ENCODE measurements at places on chromosomes 11 and 22.

DNA sequence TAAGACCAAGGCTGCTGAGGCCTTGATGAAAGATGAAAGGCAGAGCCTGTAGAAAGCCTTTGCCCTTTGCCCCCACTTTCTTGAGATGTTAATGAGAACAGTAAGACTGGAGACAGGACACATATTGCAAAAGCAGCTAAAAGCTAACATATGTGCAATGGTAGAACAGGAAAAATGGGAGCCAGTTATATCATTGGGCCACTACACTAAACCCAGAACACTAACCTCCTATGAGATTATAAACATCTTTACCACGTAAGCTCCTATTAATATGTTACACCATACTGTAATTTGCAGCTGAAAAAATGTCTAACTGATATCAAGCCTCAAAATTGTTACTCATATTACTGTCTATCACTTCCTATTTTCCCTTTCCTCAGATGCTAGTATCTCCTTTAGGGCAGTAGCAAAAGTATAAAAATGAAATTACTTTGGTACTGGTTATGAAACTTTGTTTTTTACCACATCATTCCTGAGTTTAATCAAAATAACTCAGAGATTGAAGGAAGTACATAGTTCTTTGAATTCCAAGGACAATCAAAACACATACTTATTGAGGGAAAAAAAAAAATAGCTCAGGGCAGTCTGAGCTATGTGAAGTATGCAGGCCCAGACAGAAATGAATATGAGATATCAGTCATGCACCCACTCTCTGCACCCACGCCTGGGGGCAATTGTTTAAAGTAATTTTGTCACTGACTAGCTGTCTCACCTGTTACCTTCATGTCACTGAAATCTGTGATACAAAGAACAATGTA lies 9.1 kb downstream of the HPS5 start:
- DNase-seq = no peak

DNA sequence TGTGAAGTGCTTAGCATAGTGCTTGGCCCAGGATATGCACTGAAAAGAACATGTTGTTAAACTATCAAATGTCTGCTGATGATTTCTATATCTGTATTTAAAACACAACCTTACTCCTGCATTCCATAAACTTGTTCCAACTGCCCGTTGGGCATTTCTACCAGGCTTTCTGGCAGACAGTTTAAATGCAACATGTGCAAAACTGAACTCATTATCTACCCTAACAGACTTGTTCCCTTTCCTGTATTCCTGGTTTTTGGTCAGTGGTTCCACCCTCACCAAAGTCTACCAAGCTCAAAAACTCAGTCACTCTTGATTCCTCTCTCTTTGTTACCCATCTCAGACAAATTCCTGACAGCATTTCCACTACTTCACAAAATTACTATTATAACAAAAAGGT lies 6.5 kb upstream of the RAB38 start:
- DNase-seq = no peak

DNA sequence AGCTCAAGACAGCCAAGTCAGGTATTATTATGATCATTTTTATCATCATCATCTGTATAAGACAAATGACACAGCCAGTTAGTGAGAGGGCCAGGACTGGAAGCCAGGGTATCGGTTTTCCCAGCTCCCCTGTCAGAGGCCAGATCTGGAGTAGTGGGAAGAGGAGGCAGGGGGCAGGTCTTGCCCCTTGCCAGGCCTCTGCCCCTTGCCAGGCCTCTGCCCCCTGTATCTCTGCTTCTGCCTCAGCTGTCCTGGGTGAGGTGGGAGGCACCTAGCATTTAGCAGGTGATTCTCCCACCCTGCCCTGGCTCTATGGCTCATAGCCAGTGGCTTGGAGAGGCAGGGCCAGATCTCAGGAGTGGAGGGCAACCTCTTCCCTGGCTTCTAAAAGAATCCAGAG lies 67.3 kb downstream of the PRDM11 start:
- no peak for DNase-seq

DNA sequence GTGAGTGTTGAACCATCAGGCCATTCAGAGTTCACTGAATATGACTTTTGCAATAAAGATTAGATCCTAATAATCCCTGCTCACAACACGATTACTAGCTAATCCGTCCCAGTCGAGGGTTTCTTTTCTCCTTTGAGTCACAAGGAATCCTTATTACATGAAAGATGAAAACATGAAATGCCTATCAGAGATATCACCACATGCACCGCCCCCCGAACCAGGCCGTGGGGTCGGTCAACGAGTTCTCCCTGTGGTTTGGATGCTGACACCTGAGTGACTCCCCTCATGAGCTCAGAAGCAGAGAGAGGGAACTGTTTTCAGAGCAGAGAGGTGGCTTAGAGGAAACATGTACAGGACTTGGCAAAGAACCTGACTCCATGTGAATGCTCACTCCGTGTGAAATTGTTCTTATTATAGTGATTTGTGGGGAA lies 263.3 kb downstream of the ETS1 start:
- DNase-seq = no peak

GRCh38 chr11:132050049-132050448 lies 679.6 kb downstream of the NTM start:
- no peak for DNase-seq

DNA sequence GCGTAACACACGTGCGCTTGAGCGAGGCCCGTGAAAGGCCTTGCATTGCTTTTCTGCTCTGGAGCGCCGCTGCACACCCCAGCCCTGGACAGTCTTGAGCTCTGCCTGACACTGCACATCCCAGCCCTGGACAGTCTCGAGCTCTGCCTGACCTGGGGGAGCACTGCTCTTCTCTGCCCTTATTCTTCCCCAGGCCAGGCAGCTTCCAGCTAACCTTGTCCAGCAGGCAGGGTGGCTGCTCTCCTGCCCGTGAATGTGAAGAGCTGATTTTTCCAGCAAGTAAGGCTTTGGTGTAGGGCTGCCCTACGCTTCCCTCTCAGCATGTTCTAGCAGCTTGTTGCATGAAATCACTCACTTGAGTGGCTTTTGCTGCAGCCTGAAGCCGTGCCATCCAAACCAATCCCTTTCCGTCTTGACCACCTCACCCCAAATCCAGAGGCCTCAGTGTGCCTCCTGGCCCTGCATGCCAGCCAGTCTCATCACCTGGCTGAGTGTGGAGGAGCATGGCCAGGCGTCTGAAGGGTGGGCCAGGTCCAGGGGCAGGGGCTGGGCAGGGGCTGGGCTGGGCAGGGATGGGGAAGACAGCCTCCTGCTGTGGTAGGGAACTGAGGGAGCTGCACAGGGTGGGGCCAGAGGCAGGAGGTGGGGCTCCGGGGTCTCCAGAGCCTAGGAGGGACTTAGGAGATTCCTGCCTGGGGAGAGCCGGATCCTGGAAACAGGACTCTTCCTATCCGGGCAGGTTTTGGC lies 89.5 kb upstream of the B3GAT1 start:
- DNase-seq = no peak

All from nephron progenitor cell (in vitro differentiated cells).